ENCODE measurements at places on chromosomes 7 and 10. TPM values are rescaled to one million over a fixed set of nuclear protein-coding genes. Genes with fewer than 3 reads are reported as not detected.

Gene HECW1
- total RNA-seq = 19.1 TPM

DNA sequence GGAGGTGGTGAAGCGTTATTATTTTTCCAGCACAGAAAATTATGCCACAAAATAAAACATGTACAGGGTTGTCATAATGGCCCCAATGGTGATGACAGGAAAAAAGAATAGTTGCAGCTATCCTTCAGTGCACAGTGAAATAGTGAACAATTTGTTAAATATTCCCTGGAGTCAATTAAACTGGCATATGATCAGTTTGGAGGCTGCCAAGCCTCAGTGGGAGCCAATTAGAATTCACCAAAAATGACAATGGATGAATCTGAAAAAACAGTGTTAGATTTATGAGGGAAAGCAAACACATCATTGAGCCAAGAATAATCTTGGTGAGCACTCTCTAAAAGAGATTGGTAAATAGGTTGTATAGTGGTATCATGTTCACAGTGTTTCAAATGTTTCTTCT lies 146.3 kb downstream of the OTUD1 start:
- DNase-seq = no peak

GRCh38 chr7:42639930-42640329 lies 271.9 kb downstream of the C7orf25 start:
- no peak for DNase-seq

GRCh38 chr7:157499835-157500153 lies 163.0 kb downstream of the DNAJB6 start:
- DNase-seq = peak; percentile 32

DNA sequence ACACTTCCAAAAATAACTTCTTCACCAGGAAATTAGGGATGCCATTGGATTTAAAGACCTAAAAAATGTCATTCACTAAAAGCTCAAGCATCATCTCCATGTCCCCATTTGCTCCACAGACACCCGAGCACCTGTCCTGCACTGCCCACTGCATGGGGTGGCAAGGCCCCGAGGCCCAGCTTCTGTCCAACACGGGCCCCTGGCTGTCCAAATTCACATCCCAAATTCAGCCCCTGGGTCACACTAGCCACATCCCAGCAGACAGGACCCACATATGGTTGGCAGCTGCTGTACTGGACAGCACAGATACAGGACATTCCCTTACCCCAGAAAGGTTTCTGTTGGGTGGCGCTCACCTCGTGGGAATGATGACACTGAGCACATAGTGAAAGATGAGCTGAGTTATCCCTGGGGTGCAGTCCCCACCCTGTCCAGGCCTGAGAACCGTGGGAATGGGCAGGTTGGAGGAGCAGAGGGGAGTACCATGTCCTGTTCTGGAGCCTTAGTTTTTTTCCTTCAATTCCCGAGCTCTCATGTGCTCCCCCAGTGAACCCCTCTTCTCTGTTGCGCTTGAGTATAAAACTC lies 55.3 kb downstream of the CSGALNACT2 start:
- DNase-seq = no peak

Gene HHEX
- total RNA-seq = 17.3 TPM

DNA sequence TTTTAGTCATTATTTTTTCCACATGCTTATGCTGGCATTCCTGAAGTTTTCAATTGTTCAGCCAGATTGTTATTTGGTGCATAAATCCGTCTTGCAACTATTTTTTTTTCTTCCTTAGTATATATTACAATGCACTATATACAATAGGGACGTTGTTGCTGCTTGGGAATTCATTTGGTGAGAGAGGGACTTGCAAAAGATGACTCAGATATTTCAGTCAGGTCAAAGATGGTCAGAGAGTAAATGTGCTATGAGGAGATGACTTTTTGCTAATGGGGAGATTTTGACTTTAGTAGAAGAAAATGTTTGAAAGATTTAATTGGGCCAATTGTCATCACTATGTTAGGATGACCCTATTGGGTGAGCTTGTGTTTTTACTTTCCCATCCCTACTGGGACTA lies 348.4 kb upstream of the MTPN start:
- no peak for DNase-seq

Gene STAG3
- total RNA-seq = not detected

- no peak for DNase-seq
Observed at GRCh38 chr10:62887642-62888041, 71.5 kb upstream of the EGR2 start.

GRCh38 chr7:11881680-11882079 lies 49.7 kb upstream of the THSD7A start:
- DNase-seq = no peak

Gene SFMBT2
- total RNA-seq = 0.05 TPM

GRCh38 chr7:16646472-16647072 lies 591 bp downstream of the BZW2 start:
- DNase-seq = peak; percentile 32

- DNase-seq = no peak
Observed at GRCh38 chr7:151208253-151208862, 1.9 kb downstream of the H2BK1 start.

GRCh38 chr10:88110355-88110754 lies 246.9 kb downstream of the PTEN start:
- peak; percentile 57 for DNase-seq

- DNase-seq = no peak
Observed at GRCh38 chr7:135321556-135321955, 87.9 kb downstream of the STRA8 start.

GRCh38 chr7:143131781-143132180 lies at the start of gene PIP:
Gene PIP, plus strand, starts transcription at chr7:143132077. Its CDS starts 40 bp downstream, at chr7:143132117.
- no peak for DNase-seq

Gene HMX2
- 0.61 TPM for total RNA-seq

DNA sequence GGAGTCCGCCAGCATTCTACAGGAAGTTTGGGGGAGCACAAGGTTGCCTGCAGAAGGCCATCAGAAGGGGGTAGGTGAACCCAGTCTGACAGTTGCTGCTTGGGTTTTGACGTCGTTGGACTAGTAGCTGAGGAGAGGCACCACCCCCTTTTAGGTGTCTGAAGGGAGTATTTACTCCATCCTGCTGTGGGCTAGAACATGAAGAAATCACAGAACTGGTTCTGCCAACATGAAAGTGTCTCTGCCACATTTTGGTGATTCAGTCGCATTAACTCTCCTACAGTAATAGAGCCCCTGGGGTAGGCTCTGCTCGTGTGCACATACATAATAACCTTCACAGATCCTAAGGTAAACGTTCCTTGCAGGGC lies 834 bp upstream of the TRIL start:
- DNase-seq = no peak

DNA sequence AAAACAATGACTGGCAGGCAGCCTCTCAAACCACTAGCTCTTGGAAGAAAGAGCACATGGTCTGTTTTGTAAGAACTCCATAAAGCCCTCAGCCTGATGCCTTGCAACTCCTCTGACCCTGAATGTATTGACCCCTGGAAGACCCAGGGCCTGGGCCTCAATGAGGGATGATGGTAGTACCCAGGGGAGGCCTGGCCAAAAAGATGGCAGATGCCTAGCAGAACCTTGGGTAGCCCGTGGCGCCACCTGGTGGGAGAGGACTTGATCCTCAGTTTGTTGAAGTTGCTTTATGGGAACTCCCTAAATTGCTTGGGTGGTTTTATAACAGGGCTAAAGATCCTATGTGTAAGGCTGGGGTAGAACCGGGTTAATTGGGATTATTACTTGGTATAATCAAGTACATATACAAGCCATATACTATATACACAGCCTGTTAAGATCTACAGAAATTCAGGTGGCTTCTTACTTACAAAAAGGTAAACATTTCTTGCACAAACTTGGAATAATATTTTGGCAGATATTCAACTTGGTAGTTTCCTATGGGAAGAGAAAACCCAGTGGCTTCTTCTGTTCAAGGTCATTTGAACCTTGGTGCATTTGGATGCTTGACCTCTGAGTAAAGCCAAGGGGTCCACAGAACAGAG lies 95.8 kb upstream of the CACUL1 start:
- peak; percentile 28 for DNase-seq
